ENCODE measurements at places on chromosomes 11 and 22.

- no peak for DNase-seq
Observed at GRCh38 chr11:116432301-116432700, 340.5 kb downstream of the BUD13 start.

DNA sequence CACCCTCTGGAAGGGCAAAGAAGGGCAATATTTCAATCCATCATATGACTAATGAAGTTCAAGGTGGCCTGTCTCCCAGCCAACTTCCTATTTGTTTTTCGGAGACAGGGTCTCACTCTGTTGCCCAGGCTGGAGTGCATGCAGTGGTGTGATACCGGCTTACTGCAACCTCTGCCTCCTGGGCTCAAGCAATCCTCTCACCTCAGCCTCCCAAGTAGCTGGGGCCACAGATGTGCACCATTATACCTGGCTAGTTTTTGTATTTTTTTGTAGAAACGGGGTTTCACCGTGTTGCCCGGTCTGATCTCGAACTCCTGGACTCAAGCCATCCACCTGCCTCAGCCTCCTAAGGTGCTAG lies 13.4 kb downstream of the ABTB2 start:
- no peak for DNase-seq

- no peak for DNase-seq
Observed at GRCh38 chr11:115660030-115660805, 156.0 kb upstream of the CADM1 start.

GRCh38 chr22:29231971-29232959 lies 26.6 kb downstream of the EMID1 start:
- no peak for DNase-seq

DNA sequence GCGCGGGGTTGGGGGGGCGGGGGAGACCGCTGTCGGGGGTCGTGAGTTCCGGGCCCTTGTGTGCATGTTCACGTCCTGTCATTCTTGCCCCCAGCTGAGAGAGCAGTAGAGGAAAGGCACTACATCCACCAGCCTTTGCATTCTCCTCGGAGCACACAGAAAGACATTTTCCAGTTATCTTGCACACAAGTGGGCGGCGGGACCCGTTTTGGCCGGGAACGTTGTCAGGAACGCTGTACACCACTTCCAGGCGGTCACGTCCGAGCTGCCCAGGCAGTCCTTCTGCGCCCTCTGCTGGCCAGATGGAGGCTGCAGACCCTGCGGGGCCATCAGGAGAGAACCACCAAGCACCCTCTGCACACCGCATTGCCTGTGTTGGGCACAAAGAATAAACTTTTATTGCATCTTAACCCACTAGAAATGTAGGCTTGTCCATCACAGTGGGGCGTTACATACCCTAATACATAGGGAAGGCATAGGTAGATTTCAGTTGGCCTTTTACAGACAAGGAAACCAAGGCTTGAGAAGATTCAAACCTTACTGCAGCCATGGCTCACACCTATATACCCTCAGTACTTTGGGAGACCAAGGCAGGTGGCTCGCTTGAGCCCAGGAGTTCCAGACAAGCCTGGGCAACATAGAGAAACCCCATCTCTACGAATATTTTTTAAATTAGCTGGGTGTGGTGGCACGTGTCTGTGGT lies 2.8 kb upstream of the CDKN1C start:
- DNase-seq: peak; percentile 92

DNA sequence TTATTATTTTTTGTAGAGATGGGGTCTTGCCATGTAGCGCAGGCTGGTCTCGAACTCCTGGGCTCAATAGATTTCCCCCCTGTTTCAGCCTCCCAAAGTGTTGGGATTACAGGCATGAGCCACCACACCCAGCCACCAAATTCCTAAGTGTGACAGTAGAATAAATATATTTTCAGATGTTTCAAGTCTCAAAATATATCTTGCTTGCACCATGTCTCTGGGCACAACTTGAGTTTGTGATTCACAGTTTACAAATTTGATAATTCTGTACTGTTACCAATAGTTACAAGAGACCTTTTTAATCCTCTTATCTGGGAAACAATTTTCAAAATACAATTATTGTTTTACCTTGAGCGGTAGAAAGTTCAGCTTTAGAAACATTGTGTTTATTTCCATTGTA lies 19.1 kb downstream of the DCPS start:
- no peak for DNase-seq

DNA sequence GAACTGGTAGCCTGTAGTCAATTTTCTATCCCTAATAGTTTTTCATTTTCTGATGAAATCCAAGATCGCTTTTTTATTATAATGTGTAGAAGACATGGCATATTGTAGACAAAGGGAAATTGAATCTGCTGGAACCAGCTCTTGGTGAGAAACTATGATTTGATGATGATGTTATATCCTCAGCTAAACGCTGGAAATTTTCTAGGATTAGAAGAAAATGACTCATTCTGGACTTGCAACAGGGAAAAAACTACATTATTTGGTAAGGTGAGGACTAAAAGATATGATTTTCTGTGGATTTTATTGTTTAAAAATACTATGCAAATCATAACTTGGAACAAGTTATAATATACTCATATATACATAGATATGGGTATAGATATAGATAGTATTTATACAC lies 14.1 kb upstream of the PGM2L1 start:
- no peak for DNase-seq

DNA sequence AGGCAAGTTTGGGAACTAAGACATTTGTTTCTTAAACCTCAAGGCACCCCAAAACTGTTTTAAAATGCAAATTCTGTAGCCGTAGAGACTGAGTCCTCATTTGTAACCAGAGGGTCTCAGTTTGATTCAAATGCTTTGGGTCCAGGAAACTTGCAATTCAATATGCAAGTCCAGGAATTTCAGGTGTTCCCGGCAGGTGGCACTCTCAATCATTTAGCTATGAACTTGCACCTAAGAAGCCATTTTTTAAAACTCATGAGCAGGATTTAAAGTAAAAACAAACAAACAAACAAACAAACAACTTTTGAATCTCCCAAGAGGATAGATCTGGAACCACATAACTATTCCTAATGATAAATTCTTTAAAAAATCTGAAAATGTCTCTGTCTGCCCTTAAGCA lies 8.7 kb upstream of the ABTB2 start:
- no peak for DNase-seq

- no peak for DNase-seq
Observed at GRCh38 chr11:45603946-45604682, 61.3 kb downstream of the CHST1 start.

GRCh38 chr11:68194675-68195294 lies 18.3 kb downstream of the KMT5B start:
- no peak for DNase-seq

DNA sequence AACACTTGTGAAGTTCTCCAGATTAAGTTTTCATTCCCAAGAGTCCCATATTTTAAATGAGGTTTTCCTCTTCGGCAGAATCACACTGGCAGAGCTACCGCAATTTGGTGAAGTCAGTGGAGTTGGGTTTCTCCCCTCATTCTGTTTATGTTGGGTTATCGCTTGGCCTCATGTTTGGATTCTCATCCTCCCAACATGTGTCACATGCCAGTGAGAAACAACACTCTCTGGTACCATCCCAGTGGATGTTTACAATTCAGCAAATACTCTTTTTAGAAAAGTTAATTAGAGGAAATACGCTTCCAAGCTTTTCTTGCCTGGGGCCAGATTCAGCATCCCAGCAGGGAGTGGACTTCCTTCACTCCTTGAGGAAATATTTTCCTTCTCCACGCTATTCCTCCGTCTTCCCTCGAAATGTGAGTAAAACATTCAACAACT lies 2.1 kb downstream of the PAMR1 start:
- DNase-seq: peak; percentile 62

GRCh38 chr22:44891293-44891747 lies 118.5 kb downstream of the PHF21B start:
- DNase-seq: no peak

GRCh38 chr11:132125988-132126871 lies 755.8 kb downstream of the NTM start:
- peak; percentile 79 for DNase-seq

DNA sequence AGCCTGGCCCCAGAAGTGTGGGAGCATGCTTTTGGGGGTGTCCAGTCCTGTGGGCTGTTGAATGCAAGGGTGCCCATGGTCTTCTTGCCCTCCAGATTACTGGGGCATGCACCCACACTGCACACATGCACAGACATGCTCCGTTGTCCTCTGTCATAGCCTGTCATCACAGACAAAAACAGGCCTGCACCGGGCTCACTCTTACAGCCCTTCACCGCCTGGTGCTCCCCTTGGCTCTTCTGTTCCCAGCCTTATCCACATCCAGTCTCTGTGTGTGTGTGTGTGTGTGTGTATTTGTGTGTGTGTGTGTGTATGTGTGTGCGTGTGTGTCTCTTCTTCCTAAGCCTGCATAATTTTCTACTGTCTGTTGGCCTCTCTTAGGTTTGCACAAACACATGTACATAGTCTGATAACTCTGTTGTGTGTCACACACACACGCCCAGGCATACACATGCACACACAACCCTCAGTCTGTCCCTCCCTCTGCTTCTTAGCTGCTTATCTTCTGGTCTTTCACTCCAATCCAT lies 23.4 kb upstream of the NECTIN1 start:
- DNase-seq: no peak

DNA sequence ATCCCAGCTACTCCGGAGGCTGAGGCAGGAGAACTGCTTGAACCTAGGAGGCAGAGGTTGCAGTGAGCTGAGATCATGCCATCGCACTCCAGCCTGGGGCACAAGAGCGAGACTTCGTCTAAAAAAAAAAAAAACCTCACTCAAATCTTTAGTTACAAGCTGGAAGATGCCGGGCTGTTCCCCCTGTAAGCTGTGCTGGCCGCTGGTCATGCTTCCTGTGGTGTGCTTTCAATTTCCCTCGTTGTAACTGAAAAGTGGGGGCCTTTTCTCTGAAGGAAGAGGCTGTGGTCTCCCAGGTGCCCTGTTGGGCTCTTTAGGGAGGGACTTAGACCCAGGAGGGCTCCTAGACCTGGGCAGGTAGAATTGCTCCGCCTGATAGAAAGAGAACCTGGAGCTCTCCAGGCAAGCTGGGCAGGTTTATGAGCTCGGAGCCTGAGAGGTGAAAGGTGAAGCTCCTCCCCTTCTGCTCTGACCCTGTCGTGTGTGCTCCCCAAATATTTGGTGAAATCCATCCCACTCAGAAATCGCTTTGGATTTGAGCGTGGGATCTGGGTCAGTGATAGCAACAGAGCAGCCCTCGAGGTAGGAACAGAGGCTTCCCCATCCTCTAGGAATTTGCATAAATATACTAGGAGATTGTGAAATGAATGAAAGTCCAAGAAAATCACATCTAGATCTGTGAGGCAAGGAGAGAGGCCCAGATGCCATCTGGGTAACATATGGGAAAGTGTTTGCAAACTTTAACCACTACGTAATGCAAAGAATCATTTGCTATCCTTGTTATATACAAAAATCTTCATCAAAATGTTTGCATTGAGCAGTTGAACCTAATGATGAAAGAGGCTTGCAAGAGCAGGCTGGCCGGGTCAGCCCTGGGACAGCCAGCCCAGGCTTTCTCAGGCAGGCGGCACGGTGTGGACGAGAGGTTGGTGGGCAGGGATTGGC lies 154.3 kb downstream of the FBXO7 start:
- DNase-seq: no peak

DNA sequence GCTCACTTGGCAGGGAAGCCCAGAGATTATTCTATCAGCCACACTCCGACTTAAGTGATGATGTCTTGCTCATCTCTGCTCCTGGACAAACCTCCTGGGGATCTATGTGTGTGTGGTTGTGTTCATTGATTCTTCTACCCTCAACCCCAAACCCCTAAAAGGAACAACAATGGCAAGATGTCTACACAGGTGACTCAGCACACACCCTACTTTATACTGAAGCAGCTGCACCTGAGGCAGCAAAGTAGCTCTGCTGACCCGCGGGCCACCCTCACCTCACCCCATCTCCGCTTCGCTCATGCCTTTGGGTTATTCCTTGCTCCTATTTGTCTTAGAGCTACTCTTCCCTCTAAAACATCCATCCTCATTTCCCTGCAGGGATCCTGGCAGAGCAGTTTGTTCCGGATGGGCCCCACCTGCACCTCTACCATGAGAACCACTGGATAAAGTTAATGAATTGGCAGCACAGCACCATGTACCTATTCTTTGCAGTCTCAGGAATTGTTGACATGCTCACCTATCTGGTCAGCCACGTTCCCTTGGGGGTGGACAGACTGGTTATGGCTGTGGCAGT lies 38.7 kb downstream of the TMEM45B start:
- no peak for DNase-seq

Data from right hindlimb (tissue), 1 donor.